ENCODE measurements at places on chromosomes 13 and 19.

- DNase-seq: no peak
Measured at GRCh38 chr19:52391135-52391534, 6.5 kb upstream of the ZNF528 start.

- DNase-seq: peak; percentile 69
Measured at GRCh38 chr19:49497047-49497788, 984 bp downstream of the RPS11 start.

- no peak for DNase-seq
Measured at GRCh38 chr13:30158774-30159445, 148.4 kb downstream of the KATNAL1 start.

DNA sequence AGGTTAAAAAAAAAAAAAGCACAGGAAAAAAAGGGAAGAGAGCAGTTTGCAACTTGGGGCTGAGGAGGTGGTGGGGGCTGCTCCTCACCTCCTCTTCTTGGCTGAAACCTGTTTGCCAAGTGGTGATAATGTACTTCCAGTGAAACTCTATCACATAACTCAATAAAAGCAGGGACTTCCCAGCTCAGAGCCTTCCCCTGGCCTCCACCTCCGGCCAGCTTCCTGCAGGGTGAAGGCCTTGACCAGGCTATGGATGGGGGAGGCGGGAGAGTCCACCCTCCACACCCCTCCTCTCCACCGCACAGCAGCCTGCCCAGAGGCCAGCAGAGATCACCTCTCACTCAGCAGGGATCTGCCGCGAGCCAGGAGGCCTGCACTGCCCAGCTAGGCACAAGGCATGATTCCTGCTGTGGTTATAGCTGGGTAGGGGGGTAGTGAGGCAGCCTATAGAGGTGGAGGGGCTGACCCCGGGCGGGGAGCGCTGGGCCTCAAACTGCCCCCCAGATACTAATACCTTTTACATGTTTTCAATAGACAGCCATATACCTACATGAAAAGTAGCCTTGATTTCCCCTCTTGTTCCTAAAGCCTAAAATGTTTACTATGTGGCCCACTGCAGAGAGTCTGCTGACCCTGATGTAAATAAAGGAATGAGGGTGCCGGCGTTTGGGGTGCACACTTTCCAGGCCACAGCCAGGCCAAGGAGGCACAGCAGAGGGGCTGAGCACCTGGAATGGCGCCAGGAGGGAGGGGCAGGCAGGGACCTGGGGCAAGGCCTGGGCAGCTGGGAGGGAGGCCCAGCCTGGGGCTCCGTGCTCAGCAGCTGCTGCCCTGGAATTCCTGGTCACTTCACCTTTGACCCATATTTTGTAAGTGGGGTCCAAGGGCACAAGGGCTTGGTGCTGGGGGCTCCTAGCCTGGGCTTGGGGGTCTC is 10.3 kb downstream of the ZNF787 start:
- no peak for DNase-seq

DNA sequence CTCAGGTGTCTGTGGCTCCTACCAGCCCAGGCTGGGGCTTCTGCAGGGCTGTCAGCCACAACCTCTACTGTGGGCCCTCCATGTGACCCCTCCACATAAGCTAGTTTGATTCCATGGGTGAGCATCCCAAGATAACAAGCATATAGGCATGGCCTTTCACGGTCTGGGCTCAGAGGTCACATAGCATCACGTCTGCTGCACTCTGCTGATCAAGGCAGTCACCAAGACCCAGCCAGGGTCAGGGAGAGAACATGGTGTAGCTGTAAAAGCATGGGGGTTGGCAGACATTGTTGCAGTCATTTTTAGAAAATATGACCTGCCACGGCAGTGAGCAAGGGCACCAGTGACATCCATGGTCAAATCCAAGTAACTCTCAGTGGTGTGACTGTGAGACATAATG is 698.8 kb downstream of the UQCRFS1 start:
- no peak for DNase-seq

All from GM13977 (cell line).